ENCODE measurements at places on chromosomes 7 and 10.

DNA sequence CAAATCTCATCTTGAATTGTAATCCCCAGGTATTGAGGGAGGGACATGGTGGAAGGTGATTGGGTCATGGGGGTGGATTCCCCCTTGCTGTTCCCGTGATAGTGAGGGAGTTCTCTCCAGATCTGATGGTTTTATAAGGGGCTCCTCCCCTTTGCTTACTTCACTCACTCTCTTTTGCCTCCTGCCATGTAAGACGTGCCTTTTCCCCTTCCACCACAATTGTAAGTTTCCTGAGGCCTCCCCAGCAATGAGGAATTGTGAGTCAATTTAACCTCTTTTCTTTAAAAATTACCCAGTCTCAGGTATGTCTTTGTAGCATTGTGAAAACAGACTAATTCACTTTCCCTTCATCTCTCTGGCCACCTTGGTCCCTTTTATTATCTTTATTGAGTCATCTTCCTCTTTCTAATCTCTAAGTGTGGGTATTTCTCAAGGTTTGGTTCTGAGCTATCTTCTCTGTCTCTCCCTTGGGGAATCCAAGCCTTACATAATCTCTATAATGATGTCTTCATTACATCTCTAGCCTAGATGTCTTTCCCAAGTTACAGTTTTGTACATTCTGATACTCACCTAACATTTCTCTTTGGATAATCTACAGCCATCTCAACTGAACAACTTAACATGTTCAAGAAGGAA is 99.1 kb upstream of the JCAD start:
- DNase-seq, result no peak

DNA sequence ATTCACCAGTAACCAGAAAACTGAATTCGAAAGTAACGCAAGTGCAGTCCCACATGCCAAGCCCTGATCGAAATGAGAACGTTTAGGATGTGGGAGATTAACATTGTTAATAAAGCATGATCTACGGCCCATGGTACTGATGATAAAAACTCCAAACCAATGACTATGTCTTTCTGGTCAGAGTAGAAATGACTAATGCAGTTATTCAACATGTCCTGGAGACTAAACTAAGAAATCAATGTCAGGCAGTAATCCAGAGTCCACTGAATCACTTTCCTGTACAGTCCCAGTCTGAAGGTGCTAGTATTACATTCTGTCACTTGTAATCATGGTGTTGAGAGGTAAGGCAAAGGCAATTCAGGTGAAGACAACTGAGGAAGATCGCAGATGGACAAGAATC is 14.4 kb downstream of the NPSR1 start:
- DNase-seq, result no peak

DNA sequence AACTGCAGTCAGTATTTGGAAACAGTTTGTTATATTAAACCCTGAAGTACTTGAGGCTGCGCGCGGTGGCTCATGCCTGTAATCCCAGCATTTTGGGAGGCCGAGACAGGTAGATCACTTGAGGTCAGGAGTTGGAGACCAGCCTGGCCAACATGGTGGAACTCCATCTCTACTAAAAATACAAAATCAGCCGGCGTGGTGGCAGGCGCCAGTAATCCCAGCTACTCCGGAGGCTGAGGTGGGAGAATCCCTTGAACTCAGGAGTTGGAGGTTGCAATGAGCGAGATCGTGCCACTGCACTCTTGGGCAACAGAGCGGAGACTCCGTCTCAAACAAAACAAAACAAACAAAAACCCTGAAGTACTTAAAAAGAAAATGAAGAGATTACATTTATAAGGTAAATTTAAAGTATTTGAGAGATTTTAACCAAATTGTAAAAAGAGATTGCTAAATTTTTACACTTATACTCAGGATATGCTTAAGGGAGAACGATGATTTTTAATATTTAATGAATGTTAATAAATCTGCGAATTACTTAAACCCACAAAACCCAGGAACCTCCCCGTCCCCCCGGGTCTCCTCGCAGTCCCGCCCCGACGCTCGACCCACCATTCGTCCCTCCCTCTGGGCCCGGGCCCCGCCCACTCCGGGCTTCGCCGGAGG is 425 bp upstream of the MTG1 start:
- DNase-seq, result no peak

DNA sequence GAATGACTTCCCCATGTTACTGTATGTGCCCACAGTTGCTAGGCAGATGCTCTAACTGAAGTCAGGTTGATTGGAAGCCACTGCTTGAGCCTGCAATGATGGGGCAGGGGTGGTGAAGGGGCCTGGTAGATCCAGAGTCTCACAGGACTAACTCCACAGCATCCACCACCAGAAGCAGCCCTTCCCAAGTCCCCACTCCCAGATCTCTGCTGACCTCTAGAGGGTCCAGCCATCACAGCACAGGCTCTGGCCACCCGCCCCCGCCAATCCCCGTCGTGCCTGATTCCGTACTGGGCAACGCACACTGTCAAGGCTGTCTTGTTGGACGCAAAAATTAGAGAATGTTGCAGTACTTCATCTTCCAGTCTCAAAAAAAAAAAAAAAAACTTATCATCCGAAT is 136.8 kb upstream of the PDE1C start:
- DNase-seq, result no peak

DNA sequence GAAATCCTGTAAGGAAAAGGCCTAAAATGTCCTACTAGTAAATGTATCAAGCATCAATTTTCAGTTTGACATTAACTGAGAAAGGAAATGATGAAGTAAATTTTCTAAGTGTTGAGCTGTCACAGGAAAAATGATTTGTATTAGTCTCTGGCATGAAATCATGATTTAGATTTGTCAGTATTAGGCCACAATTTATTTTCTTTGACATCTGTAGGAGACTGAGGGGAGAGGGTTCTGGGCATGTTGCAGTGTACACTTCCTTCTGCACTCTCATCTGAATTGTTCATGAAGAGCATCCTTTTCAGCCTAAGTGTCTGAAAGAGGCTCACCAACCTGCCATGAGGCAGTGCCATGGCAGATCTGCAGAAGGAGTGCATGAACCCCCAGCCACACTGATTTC is 15.9 kb downstream of the ADRB1 start:
- no peak for DNase-seq

- DNase-seq, result no peak
Observed at GRCh38 chr10:73858013-73858708, 16.2 kb downstream of the CAMK2G start.

DNA sequence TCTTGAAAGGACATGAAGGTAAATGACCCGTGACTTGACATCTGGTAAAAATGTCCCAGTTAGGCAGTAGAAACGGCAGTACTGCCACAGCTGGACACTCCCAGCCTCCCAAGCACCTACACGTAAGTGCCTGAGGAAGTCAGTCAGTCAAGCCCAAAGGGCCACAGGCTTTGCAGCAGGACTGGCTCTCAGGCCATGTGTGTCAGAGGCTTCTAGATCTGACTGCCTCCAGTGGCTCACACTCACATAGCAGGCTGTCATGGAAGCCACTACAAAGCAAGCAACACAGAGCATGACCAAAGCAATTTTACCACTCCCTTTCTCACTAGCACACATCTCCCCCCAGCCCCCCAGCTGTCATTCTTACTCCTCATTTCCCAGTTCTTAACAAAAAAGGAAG is 17.8 kb upstream of the CCNJ start:
- no peak for DNase-seq

DNA sequence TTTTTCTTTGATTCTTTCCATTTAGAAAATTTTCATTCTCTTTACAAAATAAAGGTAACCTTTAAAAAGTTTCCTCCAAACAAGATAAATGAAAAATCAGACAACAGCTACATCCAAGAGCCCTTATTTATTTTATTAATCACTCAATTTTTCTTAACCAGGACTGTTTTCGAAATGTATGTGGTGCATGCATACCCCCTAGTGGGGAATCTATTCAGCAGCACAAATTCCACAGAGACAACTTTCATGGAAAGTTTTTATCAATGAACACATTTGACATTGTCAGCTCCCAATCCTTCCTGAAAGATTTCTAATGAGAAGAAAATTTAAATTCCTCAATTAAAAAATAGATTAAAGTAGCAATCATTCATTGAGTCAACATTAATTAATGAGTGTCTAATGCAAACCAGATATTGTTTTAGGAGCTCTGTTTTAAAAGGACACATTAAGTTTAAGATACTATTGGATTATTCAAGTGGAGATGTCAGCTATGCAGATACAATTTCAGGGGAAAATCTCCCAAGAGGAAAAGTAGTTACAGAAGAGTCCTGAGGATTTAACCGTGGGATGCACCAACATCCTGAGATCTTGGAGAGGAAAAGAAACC is 5.2 kb upstream of the HTR7 start:
- DNase-seq, result peak; percentile 18

DNA sequence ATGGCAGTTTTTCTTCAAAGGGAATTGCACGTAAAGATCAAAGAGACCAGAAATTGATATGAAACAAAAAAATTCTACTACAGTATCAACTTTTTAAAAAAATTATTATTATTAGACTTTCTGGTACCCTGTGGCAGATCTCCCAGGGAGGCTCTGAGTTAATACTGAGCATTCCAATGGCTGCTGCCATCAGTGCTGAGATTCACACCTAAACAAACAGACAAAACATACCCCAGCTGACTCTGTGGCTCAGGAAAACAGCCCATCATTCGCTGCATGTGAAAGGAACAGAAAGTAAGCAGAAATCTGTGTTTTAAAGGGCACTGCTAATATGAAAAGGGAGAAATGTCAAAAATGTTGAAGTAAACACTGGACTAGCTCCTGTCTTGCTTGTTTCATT is 118.4 kb downstream of the GRM3 start:
- no peak for DNase-seq

GRCh38 chr7:44258865-44259546 is 58.2 kb downstream of the YKT6 start:
- DNase-seq, result no peak

DNA sequence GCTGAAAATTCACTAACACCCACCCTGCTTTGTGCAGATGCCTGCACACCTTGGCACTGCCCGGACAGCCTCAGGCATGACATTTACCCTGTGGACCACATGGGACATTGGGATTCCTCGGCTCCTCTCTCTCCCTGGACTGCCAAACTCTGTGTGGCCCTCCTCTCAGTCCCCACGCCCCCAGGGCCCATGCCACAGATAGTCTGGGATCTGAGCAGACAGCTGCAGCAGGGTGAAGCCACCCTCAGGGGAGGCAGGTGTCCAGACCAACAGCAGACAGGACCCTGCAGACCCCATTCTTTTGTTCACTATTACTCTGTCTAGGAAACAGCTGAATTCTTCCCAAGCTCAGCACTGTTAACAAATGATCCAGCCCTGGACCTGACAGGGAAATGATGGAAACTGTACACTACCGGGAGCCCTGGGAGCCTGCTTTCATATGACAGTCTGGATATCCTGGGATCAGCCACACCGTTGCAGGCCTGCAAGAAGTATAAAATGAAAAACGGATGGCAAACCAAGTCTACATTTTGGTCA is 83.4 kb downstream of the VOPP1 start:
- no peak for DNase-seq

GRCh38 chr10:104144931-104145330 is 23.0 kb downstream of the SFR1 start:
- DNase-seq, result no peak

DNA sequence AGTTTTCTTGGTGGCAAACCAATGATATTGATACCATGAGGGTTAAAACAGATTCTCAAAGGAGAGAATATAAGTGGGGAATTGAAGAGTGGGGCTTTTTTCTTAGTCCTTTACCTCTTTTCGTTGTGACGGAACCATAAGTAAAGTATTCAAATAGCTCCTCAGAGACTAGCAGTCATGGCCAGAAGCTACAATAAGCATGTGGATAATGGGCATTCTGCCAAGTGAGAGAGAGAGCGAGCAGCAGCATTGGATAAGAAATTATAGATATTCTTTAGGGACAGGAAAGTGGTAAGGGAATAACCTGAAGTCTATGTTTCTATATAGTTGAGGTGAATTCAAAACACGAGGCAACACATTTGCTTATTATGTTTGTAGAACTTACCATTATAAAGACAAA is 235.1 kb downstream of the SEMA3E start:
- DNase-seq, result no peak

DNA sequence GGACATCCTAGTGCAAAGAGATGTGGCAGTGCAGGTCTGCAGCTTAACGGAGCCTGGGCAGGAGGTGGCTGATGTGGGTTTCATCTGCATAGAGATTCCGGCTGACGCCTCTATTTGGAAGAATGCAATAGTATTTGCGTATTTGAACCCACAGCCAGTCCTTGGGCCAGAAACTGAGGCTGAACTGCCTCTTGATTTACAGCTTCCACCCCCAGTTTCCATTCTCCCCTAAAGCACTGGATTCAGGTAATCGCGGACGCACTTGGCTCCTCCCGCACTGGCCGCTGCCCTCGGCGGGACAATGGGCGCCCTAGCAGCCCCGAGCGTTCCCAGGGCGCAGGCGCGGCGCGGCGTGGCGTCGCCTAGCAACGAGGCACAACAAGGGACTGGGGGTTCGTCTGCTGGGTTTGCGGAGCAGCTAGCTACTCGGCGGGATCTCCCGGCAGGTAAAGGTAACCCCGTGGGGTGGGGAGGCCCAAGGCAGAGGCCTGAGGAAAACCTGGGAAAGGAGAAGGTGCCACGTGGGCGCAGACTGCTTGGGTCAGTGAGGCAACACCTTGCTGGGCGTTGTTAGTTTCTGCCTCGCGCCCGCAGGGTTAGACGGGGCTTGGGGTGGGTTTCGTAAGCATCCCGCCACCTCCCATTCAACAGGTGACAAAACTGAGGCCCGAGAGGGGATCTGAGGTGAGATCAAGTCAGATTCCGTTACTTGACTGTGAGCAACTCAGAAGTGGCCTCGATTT is at the start of gene ARMC3:
TSS of gene ARMC3 (plus strand) at position 393 of the 743 bp plus-strand sequence. CDS start 3,944 bp downstream, outside the sequence.
- DNase-seq, result peak; percentile 27

DNA sequence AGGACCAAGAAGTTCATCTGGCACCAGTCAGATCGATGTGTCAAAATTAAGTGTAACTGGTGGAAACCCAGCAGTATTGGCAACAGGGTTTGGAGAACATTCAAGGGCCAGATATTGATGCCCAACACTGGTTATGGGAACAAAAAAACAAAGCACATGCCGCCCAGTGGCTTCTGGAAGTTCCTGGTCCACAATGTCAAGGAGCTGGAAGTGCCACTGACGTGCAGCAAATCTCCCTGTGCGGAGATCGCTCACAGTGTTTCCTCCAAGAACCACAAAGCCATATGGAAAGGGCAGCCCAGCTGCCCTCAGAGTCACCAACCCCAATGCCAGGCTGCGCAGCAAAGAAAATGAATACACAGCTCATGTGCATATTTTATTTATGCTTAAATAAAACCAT is 10.1 kb upstream of the C7orf33 start:
- no peak for DNase-seq

GRCh38 chr10:84311576-84311975 is 16.8 kb upstream of the CCSER2 start:
- DNase-seq, result no peak
